ENCODE measurements at places on chromosomes 6 and 20.

DNA sequence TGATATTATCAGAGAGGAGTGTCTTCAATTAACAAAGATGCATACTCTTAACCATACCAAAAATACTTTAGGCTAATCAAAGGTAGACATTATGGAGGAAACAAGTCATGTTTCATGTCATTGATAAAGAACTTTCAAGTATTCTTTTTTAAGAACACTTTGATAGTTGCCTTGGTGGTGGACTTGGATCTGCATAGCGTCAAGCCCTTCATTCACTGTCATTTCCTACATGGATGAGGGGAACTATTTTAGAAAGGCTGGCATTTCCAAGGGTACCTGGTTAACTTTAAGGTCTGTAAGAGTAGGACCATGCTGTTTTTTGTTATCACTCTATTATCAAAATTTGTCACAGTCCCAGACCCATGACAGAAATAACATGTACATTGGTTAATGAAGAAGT, 622.5 kb downstream of the PKHD1 start:
- DNase-seq = no peak

DNA sequence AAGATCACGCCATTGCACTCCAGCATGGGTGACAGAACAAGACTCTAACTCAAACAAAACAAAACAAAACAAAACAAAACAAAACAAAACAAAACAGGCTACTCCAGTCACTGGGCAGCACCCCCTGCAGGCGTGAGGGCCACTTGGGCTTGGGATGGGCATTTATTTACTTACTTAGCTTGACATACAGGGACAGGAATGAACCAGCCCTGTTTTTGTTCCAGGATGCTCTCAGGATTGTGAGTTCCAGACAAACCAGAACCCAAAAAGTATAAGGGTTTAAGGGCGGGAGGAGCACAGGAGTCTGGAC, 4.0 kb upstream of the PTPN1 start:
- no peak for DNase-seq

DNA sequence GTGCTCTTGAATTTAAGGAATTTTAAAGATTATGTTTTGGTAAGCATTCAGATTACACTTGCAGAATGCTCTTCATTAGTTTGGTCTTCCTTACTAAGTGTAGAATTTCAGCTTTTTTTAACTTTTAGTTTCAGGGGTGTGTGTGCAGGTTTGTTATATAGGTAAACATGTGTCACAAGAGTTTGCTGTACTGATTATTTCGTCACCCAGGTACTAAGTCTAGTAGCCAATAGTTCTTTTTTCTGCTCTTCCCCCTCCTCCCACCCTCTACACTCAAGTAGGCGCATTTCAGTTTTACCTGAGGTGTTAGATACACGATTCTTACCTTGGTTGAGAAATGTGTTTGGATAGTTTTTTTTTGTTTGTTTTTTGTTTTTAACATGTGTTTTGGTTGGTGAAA, 68.3 kb downstream of the AFG1L start:
- no peak for DNase-seq

GRCh38 chr6:42411406-42411805, 40.3 kb downstream of the TRERF1 start:
- no peak for DNase-seq

DNA sequence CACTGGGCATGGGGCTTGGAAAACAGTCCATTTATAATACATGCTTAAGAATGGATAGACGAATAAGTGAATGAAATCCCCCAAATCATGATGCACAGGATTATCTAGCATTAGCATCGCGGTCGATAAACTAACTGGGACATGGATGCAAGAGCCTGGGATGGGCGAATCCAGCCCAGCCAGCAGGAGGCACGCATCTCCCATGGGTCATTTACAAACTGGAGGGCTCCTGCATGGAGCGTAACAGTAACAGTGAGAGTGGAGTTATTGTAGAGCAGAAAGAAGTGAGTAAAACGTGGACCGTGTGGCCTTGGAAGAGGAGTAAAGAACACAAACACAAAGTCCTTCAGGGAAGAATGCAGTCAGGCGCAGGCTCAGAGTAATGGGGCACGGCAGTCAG, 136.5 kb downstream of the AGPAT4 start:
- DNase-seq = no peak

GRCh38 chr6:125528621-125529041, 220.8 kb upstream of the HEY2 start:
- DNase-seq = no peak

- no peak for DNase-seq
These were observed 106.6 kb downstream of the SGK1 start for GRCh38 chr6:134211297-134211696.

- DNase-seq = peak; percentile 6
These were observed 55.1 kb downstream of the IL20RA start for GRCh38 chr6:136989571-136990241.

GRCh38 chr20:23313271-23313670, 37.3 kb upstream of the NXT1 start:
- no peak for DNase-seq

GRCh38 chr20:41391587-41392001, 25.0 kb upstream of the EMILIN3 start:
- peak; percentile 19 for DNase-seq

DNA sequence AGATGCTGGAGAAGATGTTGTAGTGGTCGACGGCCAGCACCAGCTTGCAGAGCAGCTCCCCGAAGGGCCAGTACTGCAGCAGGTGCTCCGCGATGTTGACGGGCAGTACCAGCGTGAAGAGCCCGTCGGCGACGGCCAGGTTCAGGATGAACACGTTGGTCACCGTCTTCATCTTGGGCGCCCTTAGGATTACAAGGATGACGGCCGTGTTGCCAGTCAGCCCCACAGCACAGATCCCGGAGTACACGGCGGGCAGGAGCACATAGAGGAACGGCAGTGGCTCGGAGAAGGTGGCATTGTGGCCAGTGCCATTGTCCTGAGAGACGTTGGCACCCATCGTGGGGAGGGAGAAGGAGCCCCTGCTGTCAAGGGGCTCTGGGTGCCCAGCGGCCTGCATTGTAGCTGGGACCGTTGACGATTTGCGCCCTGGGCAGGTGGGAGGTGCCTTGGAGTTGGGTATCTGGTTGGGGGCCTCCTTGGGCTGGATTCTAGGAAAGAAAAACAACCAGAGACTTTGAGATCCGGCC, 867 bp downstream of the NPBWR2 start:
- no peak for DNase-seq

DNA sequence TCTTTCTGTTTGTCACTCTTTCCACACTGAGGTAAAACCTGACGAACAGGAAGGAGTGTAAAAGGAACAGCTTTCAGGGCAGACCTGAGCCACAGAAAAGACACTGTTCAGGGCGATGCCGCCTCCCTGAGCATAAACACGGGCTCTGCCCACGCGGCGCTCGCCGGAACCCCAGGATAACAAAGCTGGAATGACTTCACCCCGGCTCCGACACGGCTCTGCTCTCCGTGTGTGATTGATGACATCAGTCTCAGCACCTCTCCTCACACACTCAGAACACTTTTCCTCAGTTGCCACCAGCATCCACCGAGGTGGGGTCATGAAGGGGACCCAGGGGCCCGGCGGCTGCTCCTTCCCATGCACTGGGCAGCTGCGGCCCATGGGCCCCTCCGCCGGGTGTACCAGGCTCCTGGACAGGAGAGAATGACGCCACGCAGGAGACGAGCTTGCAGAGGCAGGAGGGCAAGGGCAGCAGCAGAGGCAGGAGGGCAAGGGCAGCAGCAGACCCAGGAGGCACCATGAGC, 43.6 kb downstream of the DLL1 start:
- DNase-seq = no peak

Measured in fibroblast of skin of abdomen (primary cell).